BJ (cell line): ENCODE measurements at places on chromosomes 13 and 19. TPM values are rescaled to one million over a fixed set of nuclear protein-coding genes. Genes with fewer than 3 reads are reported as not detected.

DNA sequence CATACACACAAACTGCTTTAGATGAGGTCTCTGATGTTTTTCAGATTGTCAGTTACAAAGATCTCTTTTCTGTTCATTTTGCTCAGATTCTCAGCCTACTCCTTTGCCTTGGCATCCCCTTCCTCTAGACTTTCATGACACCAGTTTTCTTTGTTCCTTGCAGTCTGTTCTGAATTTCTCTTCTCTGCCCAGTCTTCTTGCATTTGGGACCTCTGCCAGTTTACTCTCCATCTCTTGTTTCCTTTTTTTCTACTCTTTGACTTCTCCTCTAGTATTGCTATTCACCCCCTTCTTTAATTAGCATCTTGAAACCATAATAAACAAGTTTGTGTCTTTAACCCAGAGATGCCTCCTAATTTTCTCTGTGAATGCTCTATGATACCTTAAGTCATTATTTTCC is 26.1 kb downstream of the EDNRB start:
- no peak for DNase-seq

DNA sequence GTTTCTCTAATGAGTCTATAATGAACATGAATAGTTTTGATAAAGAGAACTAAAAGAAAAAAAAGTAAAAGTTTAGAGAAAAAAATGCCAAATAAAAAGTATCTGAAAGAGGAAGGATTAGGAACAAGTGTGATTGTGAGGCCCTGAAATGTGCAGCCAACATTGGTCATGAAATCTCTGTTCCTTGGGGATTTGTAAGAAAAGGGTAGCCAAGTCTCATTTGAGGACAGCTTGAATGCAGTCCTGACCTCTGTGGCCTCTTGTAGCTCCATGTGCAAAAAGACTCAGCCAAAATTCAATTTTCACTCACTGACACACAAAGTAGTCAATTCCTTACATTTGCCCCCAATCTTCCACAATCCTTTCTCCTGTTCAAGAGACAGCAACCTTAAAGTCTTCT is 167.9 kb downstream of the KLF12 start:
- DNase-seq, result no peak

GRCh38 chr13:22195726-22196125 is 524.9 kb downstream of the FGF9 start:
- no peak for DNase-seq

ERVK3-1 gene
- 34.3 and 39.4 TPM in 2 replicates for polyA plus RNA-seq

DNA sequence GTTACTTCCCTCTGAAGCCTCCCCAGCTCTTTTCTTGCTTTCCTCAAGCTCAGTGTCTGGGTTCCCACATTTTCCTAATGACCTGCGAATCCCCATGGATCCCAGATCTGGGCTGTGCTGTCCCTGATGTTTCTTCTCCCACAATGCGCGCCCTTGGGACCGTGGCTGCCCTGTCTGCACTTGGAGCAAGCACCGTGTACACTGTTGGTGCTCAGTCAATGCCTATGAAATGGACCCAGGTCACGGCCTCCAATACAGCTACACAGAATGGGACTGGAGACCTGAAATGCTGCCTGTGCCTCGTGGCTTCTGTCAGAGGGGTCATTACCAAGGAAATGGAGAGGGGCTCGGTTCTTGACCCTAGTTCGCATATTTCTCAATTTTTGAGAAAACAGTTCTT is 160.1 kb upstream of the SOX1 start:
- DNase-seq, result no peak

FGF9 gene
- polyA plus RNA-seq, result 0.10 TPM in 1 of 2 replicates, not detected in the other

- no peak for DNase-seq
Measured at GRCh38 chr13:43141685-43142084, 118.3 kb downstream of the DNAJC15 start.

COMP gene
- 8.6 and 9.2 TPM in 2 replicates for polyA plus RNA-seq

YJU2 gene
- polyA plus RNA-seq, result 12.4 and 14.5 TPM in 2 replicates
